ENCODE measurements at places on chromosomes 5 and 9. TPM values are rescaled to one million over a fixed set of nuclear protein-coding genes. Genes with fewer than 3 reads are reported as not detected.

GRCh38 chr5:109486200-109486804 is 76.5 kb upstream of the PJA2 start:
- no peak for DNase-seq

DNA sequence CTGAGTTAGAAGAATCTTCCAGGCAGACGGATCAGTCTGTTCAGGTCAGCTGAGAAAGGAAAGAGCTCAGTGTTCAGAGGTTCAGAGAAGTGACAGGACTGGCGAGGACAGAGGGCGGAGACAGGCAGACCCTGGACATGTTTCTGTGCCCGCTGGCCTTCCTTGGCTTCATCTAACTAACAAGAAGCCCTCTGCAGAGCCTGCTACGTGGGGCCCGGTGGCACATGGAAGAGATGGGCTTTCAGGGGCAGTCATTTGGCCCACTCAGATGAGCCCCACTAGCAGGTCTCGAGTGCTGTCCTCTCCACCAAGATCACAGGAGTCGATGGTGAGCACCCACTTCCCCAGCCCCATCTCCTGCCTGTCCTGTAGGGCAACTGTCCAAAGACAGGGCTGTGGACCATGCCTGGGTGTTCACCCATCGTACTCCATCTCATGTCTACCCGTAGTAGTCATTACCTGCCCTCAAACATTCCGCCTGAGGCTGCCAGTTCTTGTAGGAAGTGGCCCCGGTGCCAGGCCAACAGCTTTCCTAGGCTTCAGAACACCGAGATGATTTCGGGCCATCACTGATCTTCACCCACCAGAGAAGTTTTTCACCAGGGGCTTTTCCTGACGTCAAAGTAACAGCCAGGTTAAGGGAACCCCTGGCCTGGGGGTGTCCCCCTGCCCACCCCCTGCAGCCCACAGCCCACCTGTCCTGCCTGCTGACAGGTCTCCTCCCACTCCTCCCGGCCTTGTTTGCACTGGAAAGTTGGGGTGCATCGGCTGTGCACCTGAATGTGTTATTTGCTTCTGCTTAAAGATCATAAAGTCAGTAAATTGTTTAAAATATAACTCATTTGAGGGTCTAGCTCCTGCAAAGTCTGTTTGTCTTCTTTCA is 14.0 kb downstream of the IRX2 start:
- no peak for DNase-seq

Gene ELOVL7
- total RNA-seq: 0.60 TPM

GRCh38 chr9:77375956-77376532 is 198.7 kb downstream of the VPS13A start:
- no peak for DNase-seq

GRCh38 chr5:8851101-8851500 is 694.8 kb downstream of the SEMA5A start:
- no peak for DNase-seq

DNA sequence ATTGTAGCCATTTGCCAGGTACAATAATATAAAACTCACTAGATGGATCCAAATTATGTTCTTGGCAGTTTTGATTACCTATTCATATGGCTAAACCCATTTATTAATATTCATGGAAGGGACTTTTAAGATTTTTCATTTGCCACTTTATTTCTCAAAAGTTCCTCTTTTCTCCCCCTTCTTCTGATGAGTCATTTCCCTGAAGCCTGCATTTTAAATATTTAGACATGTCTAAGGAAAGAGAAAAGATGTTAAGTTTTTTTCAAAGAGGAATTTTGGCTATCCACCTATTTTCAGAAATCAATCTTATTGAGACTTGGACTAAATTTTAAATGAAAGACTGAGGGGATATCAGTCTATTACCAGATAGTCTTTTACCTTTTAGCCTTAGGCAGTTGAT is 1189.4 kb downstream of the EFNA5 start:
- DNase-seq: no peak

DNA sequence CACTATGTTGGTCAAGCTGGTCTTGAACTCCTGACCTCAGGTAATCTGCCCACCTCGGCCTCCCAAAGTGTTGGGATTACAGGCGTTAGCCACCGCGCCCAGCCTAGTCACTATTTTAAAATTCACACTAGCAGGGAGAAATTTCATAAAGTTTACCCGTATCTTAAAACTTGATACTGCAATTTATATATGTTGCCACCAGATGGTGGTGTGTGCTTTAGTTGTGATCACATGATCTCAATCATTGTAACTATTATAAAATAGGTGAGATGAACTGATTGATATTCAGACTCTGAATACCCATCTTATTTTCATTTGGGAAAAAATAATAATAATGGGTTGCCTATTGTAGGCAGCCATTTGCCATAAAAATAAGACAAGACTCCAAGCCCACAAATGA is 1330.4 kb upstream of the WWC1 start:
- DNase-seq: no peak

GRCh38 chr9:76451234-76451633 is 7.7 kb upstream of the GCNT1 start:
- DNase-seq: no peak

DNA sequence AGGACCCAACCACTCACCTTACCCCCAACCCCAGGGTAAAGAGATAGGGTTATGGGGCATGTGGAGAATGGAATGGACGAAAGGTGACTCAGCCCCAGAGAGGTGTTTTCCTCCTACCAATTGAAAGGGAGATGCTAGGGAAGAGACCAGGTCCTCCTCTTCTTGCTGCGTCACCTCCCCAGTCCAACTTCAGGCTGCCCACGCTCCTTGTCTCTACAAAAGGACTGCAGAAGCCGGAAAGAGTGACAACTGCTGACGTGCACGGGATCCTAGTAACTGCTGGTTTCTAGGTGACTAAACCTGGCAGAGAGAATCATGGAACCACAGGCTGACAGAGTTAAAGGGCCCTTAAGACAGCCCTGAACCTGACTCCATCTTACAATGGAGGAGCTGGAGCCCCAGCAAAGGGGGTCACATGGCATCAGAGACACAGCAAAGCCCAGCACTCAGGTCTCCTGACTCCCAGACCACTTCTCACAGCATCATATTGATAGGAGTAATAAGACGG is 2.2 kb downstream of the GPX3 start:
- no peak for DNase-seq

DNA sequence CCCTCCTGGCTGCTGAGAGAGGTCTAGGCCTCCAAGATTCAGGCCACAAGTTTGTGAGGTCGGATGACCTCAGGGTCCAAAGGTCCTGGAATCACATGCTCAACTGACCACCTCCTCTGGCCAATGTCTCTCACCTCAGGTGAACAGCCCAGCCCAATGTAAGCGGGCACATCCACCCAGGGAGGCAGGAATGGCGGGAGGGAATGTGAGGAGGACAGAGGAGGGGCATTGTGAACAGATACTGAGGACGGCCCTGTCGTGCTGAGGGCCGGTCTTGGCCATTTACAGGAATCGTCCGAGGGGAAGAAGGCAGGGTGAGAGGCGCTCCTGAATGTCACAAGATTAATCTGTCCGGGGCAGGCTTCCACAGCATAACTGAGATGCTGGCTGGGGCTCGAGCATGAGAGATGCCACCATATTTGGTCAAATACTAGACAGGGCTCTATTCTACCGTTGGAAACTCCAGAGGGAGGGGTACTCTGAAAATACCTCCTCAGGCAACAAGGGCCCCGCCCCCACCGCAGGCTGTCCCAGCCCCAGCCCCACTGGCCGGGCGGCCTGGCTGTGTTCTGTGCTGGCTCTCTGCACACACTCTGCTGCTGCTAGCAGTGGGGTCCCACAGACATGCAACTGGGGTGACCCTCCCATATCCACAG is 1.5 kb upstream of the IL17B start:
- no peak for DNase-seq

Gene DAB2IP
- 27.3 TPM for total RNA-seq

Gene EFNA5
- total RNA-seq: 0.60 TPM

DNA sequence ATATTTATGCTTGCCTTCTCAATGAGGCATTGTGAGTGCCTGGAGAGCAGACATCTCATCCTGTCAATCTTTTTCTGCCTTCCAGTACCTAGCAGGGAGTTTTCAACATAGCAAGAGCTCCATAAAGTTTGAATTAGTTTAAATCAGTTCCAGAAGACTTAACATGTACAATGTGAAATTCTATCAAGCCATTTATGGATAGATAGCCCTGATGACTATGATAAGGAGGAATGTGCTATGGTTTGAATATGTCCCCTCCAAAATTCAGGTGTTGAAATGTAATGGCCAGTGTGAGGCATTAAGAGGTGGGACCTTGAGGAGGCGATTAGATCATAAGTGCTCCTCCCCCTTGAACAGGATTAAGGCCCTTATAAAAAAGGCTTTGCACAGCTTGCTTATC is 306.9 kb upstream of the SMARCA2 start:
- no peak for DNase-seq

DNA sequence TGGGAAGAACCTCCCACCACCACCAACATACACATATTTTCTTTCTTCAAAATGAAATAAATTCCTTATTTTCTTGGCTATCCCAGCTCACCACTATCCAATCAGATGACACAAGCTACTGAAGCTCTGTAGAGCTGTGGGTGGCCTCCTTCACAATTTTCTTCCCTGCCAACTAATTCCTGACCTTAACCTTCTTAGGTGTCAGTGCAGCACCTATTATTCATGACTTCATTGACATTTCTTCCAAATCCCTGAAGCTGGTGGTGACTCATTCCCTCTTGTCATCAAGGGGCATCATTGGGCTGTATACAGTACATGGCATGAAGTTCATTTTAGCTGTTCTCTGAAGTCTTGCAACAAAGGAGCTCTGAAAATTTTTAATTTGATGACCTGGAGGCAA is 42.0 kb upstream of the ADRA1B start:
- no peak for DNase-seq

DNA sequence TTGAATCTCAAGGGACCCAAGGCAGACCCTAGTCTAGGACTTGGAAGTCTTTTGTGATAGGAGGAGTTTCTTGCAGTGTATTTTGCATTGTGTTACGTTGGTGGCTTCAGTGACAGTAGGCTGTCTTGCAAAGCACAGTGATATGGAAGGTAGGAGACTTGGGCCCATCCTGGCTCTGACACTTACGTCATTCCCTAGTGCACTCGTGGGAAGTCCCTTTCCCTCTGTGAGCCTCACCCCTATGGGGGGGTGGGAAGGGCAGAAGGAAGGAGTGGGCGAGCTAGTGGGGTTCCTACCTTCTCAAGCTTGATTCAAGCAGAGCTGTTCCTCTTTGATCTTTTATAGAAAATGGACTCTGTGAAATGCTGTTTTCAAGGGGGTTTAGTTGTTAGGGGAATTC is 9.2 kb upstream of the TEX53 start:
- DNase-seq: no peak

DNA sequence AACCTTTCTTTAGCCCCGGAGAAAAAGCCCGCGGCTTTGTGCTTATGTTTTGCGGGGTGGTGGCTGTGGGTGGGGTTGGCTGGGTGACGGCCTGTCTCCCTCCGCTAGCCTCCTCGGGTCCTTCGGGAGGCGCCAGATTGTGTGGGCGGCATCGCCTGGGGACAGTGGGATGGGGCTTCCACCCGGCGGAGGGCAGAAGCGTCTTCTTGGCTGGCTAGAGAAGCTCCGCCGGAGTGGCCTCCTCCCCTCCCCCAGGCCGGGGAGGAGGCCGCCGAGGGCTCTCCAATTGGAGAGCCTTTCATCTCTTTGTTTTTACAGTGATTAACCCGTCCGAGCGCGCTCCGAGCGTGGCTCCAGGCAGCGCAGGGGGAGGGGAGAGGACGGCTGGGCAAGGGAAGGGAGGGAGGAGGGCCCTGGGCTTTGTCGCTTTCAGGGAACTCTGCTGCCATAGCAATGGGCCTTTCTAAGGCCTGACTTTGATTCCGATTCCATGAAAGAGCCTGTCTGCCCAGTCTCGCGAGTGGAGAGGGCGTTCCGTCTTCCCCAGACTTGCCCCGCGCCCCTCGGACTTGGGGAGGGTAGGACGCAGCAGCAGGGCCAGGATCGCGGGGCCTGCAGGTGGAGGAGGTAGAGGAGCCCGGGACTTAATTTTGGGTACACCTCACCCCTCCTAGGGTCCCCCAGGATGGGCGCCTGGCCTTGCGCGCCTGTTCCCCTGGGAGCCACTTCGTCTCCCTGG is 36.7 kb upstream of the TIFAB start:
- DNase-seq: no peak

DNA sequence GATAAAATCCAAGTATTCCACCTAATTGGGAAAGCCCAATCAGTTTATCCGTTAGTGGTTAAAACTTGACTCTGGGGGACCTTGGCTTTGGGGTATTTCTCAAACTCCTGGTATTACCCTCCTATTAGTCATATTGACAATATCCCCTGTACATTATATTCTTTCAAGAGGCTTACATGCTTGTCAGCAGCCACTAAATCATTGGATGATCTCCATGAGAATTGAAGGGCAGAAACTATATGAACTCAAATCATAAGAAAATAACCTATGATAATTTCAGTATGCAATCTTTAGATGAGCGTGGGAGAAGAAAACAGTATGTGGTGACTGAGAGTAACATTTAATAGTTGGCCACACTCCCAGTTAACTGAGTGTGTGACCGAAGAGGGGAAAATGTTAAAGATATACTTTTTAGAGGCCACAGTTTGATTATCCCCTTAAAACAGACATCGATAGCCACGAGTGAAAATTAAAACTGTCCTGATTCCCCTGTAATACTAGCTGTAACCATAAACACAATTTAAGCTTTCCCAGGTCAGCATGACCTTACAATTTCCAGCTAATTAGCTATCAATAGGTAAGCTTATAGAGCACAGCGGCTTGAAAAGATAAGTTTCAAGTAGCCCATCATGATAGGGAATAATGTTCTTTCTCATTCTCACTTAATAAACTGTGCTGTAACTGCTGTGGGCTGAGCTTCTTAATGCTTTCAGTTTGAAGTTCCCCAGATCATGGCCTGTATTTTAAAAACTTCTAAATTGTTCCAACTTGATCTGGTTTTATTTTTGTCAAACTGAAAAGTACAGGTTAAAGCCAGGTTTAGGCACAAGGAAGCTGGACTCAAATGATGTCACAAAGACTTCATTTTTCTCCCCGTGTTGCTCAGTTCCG is 58.6 kb downstream of the PUM3 start:
- DNase-seq: no peak

Gene SLC25A2
- 0.25 TPM for total RNA-seq

DNA sequence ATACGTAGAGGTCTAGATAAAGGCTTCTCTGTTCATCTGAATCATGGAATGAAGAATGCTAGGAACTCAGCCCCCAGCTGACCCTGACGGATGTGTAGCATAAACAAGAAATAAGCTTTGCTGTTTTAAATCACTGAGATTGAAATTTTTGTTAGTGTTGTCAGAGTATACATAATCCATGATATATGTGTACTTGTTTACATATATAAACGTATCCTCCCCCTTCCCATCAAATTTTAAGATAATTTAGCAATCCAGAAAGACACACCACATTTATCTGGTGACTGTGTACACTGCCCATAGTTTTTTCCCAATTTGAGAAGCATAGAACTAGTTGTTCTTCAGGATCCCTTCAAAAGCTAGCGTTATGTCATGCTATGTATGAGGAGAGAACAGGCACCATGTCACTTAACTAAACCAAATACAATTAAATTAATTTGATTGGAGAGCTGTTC is 80.8 kb upstream of the OSMR start:
- DNase-seq: no peak

GRCh38 chr9:130780865-130781504 is 54.1 kb upstream of the ABL1 start:
- no peak for DNase-seq

Gene TEX48
- not detected for total RNA-seq

GRCh38 chr9:133238272-133238850 is 29.3 kb upstream of the OBP2B start:
- DNase-seq: peak; percentile 63

- DNase-seq: no peak
Measured at GRCh38 chr9:20408513-20408912, 213.8 kb downstream of the MLLT3 start.
